Endodermal cell (in vitro differentiated cells): ENCODE measurements at places on chromosomes 4 and X. TPM values are rescaled to one million over a fixed set of nuclear protein-coding genes. Genes with fewer than 3 reads are reported as not detected.
A peak's percentile ranks its signal among the peaks of the same experiment; 100 is the strongest.

- H3K27ac ChIP-seq, result no peak overlapping the region
- H3K4me1 ChIP-seq, result peaks cover 4% of the 10 kb centered on the region
- H3K36me3 ChIP-seq, result no peaks in the 10 kb centered on the region
- no peak for DNase-seq
Observed at GRCh38 chr4:147842573-147842972, 110.7 kb downstream of the ARHGAP10 start.

CXorf51B gene
- total RNA-seq, result not detected in 2 replicates

DNA sequence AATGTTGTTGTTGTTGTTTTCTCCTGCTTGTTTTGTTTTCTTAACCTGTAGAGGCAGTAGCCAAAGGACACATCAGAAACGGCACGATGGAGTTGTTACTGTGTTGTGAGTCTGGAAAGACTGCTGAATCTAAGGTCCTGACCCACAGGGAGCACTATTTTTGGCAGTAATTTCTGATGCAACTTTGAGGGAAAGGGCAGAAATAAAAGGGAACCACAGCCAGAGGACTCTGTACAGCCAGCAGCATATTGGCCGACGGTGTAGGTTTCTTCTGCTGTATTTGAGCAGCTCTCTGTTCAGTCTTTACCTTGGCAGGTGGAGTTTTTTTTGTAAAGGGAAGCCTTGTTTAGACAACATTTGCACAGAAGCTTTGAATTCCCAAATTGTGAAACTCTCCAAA lies 203.0 kb upstream of the GPR101 start:
- no peaks in the 10 kb centered on the region for H3K36me3 ChIP-seq
- DNase-seq, result no peak
- H3K4me1 ChIP-seq, result no peaks in the 10 kb centered on the region

GRCh38 chr4:87073199-87074120 lies 138.6 kb downstream of the AFF1 start:
- H3K36me3 ChIP-seq, result peaks cover 17% of the 10 kb centered on the region
- H3K4me1 ChIP-seq, result peaks cover 2% of the 10 kb centered on the region
- H3K27me3 ChIP-seq, result no peaks in the 10 kb centered on the region
- H3K27ac ChIP-seq, result peak overlapping the region; percentile 94
- DNase-seq, result no peak
- H3K4me3 ChIP-seq, result no peak overlapping the region

NRK gene
- 0.40 to 0.69 TPM (median 0.51 TPM) in 3 replicates for total RNA-seq

DNA sequence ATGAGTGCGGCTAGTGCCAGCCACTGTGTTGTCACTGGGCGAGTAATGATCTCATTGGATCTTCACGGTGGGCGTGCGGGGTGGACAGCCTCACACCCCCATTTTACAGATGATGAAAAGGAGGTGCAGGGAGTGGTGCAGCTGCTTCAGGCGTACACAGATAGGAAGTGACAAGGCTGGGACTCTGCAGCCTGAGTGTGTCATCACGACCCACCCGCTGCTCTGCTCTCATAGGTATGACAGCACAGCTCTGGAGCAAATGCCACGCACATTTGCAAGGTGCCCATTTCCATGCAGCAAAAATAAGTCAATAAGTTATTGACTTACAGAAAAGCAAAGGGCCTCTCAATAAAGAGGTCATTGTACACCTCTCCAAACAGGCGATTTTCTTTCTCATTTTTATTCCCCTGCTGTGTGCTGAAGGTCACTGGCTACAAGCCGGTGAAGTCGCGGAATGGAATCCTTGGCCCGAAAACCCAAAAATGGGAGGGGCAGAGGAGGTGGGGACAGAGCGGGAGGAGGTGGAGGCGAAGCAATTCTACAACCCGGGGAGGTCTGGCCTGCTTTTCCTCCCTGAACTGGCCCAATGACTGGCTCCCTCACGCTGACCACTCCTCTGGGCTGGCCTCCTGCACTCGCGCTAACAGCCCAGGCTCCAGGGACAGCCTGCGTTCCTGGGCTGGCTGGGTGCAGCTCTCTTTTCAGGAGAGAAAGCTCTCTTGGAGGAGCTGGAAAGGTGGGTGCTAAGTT lies at the start of gene SOD3:
SOD3 (plus strand) TSS at position 658 of the 750 bp plus-strand sequence. CDS start 3,949 bp downstream, outside the sequence.
- H3K4me1 ChIP-seq, result peaks cover 17% of the 10 kb centered on the region
- H3K27ac ChIP-seq, result no peak within 1 kb of the TSS
- DNase-seq, result peak; percentile 93
- no peaks in the 10 kb centered on the region for H3K36me3 ChIP-seq
- H3K4me3 ChIP-seq, result peak within 1 kb of the TSS; percentile 69

- peaks cover 7% of the 10 kb centered on the region for H3K36me3 ChIP-seq
- no peaks in the 10 kb centered on the region for H3K27me3 ChIP-seq
- H3K27ac ChIP-seq, result no peak overlapping the region
- DNase-seq, result no peak
Observed at GRCh38 chr4:16005676-16006075, 42.7 kb upstream of the FGFBP2 start.

STK32B gene
- 1.4 and 1.5 TPM in 2 replicates for total RNA-seq

LRIT3 gene
- total RNA-seq, result 1.5 and 1.7 TPM in 2 replicates

CASK gene
- 79.1 to 104 TPM (median 86.6 TPM) in 3 replicates for total RNA-seq

COL4A6 gene
- 169 to 205 TPM (median 205 TPM) in 3 replicates for total RNA-seq

DNA sequence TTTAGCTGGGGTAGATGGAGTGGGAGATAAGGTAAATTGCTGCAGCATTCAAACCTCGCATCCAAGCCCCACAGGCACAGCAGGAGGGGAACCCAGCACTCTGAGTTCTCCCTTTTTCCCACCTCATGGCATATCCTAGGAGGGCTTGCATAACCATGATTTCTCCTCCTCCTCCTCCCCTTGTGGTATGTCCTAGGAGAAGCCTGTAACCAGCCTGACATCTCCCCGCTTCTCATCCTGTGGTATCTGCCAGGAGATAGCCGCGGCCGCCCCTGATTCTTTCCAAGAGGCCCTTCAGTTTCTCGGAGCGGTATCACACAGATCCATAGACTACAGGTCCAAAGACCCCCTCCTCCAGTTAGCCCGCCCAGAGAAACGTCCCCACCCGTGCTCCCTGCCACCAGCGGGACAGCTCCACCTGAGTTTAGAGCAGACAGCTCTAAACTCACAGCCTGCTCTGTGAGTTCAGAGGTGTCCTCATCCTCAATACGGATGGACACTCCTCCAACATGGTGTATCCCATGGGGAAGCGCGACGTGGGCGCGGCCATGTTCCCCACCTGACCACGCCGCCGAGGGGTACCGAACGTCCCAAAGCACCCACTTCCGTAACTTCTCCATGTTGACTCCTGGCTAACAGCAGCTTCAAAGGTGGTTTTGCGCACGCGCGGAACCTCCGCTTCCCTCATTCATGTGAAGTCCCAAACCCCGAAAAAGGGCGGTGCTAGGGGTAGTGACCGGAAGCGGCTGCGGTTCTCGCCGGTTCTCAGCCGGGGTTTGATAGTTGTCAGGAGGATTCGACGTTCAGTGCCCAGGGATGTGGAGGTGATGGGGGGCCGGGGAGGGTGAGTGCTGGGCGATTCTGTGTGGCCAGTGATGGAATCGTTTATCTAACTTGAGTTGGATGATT lies at the start of gene ZNF81:
ZNF81 (plus strand) TSS at position 739 of the 909 bp plus-strand sequence. CDS start 9,366 bp downstream, outside the sequence.
- peak within 1 kb of the TSS; percentile 93 for H3K4me3 ChIP-seq
- peak within 1 kb of the TSS; percentile 44 for H3K27ac ChIP-seq
- DNase-seq, result peak; percentile 97
- no peaks in the 10 kb centered on the region for H3K36me3 ChIP-seq
- H3K4me1 ChIP-seq, result no peaks in the 10 kb centered on the region
- H3K27me3 ChIP-seq, result no peaks in the 10 kb centered on the region

AMTN gene
- total RNA-seq, result not detected in 3 replicates

DNA sequence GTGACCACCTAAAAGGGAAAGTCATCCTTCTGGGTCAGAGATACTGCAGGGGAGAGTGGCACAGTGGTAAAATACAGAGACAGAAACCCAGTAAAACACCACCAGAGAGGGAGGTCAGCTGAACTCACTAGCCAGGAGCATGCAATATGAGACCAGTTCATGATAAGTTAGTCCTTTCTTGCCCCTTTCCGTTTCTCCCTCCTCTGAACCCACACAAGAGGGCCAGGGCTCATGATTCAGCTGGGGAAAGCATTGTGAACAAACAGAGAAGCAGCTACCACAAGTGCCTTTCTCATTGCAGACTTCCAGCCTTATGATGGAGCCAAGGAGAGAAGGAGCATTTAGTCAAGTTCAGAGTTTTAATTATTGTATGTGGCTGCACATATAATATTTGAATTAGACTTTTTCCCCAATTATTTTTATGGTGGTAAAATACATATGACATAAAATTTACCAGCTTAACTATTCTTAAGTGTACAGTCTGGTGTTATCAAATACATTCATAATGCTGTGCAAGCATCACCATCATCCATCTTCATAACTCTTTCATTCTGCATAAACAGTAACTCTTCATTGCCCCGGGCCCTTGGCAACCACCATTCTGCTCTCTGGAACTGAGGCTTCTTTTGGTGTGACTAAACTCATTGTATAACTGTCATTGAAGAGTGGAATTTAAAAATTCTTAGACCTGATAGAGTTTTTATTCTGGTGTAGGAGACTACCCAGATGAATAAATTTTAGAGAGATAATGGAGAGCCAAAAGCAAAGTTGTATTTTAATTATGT lies 114.6 kb downstream of the DDIT4L start:
- H3K36me3 ChIP-seq, result no peaks in the 10 kb centered on the region
- no peak for DNase-seq
- no peak overlapping the region for H3K4me3 ChIP-seq
- no peaks in the 10 kb centered on the region for H3K27me3 ChIP-seq

DNA sequence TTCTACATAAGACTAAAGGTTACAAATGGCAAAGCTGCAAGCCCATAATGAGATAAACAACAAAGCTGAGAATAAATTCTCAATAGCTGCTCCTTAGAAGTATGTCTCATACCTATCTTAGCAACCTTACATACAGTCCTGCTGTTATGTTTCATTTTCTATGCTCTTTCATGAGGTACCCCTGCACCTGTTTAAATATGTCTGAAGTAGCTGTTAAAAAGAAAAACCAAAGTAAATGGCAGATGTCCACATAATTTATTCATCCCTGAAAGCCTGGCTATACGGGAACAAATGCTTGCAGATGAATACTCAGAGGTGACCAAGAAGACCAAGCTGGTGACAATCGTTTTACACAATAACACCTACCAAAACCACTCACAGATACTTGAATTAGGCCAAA lies 22.5 kb downstream of the PPA2 start:
- H3K36me3 ChIP-seq, result peaks cover 45% of the 10 kb centered on the region
- no peak overlapping the region for H3K27ac ChIP-seq
- no peak for DNase-seq
- H3K4me3 ChIP-seq, result no peak overlapping the region

GRCh38 chrX:106581856-106582255 lies 29.9 kb upstream of the RADX start:
- no peaks in the 10 kb centered on the region for H3K27me3 ChIP-seq
- DNase-seq, result no peak
- no peak overlapping the region for H3K4me3 ChIP-seq

ASB11 gene
- not detected in 3 replicates for total RNA-seq

SYP gene
- 0.51 to 1.4 TPM (median 0.69 TPM) in 3 replicates for total RNA-seq

SLC7A11 gene
- 2.4 to 4.6 TPM (median 3.9 TPM) in 3 replicates for total RNA-seq

DNA sequence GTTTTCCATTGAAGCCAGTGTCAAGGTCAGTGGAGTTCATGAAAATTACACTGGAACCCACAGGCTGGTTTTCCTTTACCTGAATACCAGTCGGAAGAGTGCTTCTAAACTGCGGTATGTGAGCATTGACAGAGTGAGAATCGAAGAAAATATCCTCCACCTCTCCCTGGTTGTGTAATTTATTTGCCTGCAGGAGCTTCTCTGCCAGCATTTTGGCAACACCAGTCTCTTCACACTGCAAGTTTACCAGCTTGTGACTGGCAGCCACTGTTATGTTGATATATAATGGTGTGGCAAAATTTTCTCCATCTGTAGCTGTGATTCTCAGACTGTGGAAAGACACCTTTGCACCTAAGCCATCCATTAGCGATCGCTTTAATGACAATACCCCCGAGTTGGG lies 16.1 kb downstream of the FAT1 start:
- H3K4me1 ChIP-seq, result peaks cover 8% of the 10 kb centered on the region
- DNase-seq, result no peak
- H3K36me3 ChIP-seq, result peaks cover 46% of the 10 kb centered on the region
- H3K27me3 ChIP-seq, result no peaks in the 10 kb centered on the region
- no peak overlapping the region for H3K4me3 ChIP-seq

IQCM gene
- not detected in 2 replicates for total RNA-seq

SLITRK4 gene
- 8.4 to 12.6 TPM (median 11.5 TPM) in 3 replicates for total RNA-seq

GRCh38 chr4:169956091-169956843 lies 69.9 kb downstream of the MFAP3L start:
- no peaks in the 10 kb centered on the region for H3K36me3 ChIP-seq
- no peak for DNase-seq
- no peak overlapping the region for H3K4me3 ChIP-seq
- H3K4me1 ChIP-seq, result no peaks in the 10 kb centered on the region

CXCL9 gene
- total RNA-seq, result not detected in 2 replicates

- H3K36me3 ChIP-seq, result peaks cover 31% of the 10 kb centered on the region
- no peak overlapping the region for H3K4me3 ChIP-seq
- H3K27me3 ChIP-seq, result no peaks in the 10 kb centered on the region
- H3K27ac ChIP-seq, result no peak overlapping the region
- H3K4me1 ChIP-seq, result no peaks in the 10 kb centered on the region
Observed at GRCh38 chr4:106192131-106192530, 123.9 kb downstream of the TBCK start.

- H3K4me1 ChIP-seq, result peaks cover 6% of the 10 kb centered on the region
- no peak overlapping the region for H3K27ac ChIP-seq
- H3K36me3 ChIP-seq, result no peaks in the 10 kb centered on the region
- no peak for DNase-seq
- no peaks in the 10 kb centered on the region for H3K27me3 ChIP-seq
- H3K4me3 ChIP-seq, result no peak overlapping the region
Observed at GRCh38 chr4:37440501-37440900, 196.0 kb downstream of the NWD2 start.

GRCh38 chr4:38452009-38452408 lies 212.0 kb upstream of the KLF3 start:
- H3K27me3 ChIP-seq, result no peaks in the 10 kb centered on the region
- no peak overlapping the region for H3K4me3 ChIP-seq
- H3K4me1 ChIP-seq, result no peaks in the 10 kb centered on the region
- no peaks in the 10 kb centered on the region for H3K36me3 ChIP-seq

C4orf51 gene
- 5.0 and 6.8 TPM in 2 replicates for total RNA-seq

GRCh38 chr4:17494258-17495190 lies 17.4 kb downstream of the QDPR start:
- H3K27me3 ChIP-seq, result no peaks in the 10 kb centered on the region
- H3K36me3 ChIP-seq, result peaks cover 54% of the 10 kb centered on the region
- no peak overlapping the region for H3K4me3 ChIP-seq
- no peak for DNase-seq
- H3K27ac ChIP-seq, result peak overlapping the region; percentile 47
- no peaks in the 10 kb centered on the region for H3K4me1 ChIP-seq

RBM41 gene
- total RNA-seq, result 24.6 to 29.9 TPM (median 25.3 TPM) in 3 replicates

GRCh38 chr4:30912098-30912714 lies 192.0 kb downstream of the PCDH7 start:
- H3K27ac ChIP-seq, result no peak overlapping the region
- no peak overlapping the region for H3K4me3 ChIP-seq
- no peaks in the 10 kb centered on the region for H3K36me3 ChIP-seq
- H3K27me3 ChIP-seq, result no peaks in the 10 kb centered on the region

MTNR1A gene
- 0.59 to 0.75 TPM (median 0.62 TPM) in 3 replicates for total RNA-seq
